ENCODE measurements at places on chromosomes 16 and 17.

GRCh38 chr17:79463421-79464317 is 147.2 kb downstream of the RBFOX3 start:
- DNase-seq: no peak

DNA sequence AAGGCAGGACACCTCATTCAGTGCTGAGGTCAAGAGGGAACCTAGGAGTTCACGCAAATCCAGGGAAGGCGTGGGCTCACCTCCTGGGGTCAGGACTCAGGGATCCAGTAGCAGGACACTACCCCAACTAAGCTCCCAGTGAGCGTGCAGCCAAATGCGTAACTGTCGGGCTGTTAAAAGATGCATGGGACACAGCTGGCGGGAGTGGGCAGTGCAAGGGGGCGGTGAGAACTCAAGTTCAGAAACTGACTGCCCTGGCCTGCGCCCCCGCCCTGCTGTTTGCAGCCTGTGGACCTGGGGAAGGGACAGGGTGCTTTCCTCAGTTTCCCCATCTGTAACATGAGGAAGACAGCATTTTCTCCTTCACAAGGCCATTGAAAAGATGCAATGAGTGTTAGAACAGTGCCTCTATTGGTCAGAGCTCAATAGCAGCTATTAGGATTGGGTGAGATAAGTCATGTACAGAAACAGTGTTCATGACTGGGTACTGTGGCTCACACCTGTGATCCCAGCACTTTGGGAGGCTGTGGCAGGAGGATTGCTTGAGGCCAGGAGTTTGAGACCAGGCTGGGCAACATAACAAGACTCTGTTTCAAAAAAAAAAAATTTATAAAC is 20.2 kb downstream of the CDIPT start:
- DNase-seq: peak; percentile 22

DNA sequence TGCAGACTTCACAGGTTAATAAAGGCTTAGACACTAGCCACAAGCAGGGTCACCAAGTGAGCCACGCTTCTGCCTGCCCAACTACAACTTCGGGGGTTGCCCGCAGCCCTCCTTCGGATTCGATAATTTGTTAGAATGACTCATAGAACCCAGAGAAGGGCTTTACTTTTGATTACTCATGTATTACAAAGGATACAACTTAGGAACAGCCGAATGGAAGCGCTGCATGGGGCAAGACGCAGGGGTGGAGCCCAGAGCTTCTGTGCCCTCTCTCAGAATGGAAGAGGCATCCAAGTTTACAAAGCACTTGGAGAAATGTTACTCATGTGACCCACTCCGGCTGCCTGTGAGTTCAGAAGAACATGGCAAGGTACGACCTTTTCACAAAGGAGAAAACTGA is 7.5 kb upstream of the CDH5 start:
- DNase-seq: peak; percentile 29

DNA sequence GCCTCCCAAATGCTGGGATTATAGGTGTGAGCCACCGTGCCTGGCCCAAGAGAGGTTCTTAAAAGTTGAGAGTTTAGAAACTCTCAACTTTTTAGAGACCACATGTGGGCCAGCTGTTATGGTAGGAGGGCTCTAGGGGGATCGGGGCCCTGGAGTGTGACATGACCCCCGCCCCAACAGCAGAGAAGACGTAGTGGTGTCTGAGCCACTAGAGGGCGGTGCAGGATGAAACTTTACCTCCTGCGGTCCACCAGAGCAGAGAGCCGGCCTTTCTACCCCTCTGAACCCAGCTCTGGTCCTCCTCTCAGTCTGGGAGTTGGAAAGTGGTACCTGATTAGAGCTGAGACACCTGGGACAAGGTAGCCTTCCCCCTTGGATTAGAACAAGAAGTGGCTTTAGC is 7.4 kb downstream of the CDK5RAP3 start:
- DNase-seq: peak; percentile 75

DNA sequence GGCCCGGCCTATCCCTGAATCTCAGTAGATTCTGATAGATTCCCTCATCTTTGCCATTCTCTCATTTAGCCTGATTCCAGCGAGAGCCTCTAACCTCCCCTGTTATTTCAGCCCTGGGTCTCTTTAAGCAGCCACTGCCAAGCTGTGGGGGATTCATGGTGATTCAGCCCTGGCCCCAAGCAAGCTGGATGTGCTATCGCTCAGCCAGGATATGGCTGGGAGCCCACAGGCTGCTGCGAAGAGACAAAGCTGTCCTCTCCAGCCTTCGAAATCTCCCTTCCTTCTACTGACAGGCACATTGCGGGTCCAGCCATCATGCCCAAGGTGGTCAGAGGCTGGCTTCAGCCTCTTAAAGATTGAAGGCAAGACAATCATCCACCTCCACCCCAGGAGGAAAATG is 394.1 kb downstream of the SOX9 start:
- DNase-seq: peak; percentile 80

DNA sequence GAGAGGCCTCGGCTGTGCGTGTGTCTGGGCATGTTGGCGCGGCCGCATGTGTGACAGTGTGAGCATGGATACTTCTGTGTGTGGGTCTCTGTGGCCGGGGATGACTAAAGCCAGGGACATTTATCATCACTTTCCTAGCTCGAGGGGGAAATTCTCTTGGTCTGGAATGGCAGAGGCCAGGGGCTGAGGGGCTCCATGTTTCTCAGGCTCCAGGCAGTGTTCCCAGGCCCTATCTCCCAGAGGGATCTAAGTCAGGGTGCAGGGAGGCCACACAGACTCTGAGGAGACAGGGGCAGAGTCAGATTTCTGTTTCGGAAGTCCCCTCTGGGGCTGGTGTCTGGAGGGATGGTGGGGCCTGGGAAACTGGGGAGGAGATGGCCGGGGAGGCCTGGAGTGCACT is 23.7 kb upstream of the SPNS2 start:
- DNase-seq: no peak

- peak; percentile 37 for DNase-seq
Measured at GRCh38 chr16:67000384-67001351, 12.3 kb downstream of the CES4A start.

- no peak for DNase-seq
Measured at GRCh38 chr17:60510723-60511122, 15.3 kb downstream of the APPBP2 start.

DNA sequence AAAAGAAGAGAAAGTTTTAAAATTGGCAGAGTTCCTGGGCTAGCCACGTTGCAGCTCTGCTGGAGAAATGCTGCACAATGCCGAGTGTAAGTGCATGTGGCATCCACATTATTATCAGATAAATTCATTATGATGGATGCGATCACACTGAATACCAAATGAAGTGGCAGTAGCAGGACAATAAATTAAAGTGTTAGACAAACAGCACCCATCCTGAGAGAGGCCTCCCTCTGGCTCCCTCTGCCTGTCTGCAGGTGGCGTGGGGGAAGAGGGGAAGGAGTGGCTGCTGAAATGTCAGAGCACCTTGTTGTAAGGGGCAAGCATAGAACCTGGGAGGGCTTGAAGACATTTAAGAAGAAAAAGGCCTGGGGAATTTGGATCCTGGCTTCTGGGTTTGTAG is 324.1 kb downstream of the HAPSTR1 start:
- DNase-seq: no peak

DNA sequence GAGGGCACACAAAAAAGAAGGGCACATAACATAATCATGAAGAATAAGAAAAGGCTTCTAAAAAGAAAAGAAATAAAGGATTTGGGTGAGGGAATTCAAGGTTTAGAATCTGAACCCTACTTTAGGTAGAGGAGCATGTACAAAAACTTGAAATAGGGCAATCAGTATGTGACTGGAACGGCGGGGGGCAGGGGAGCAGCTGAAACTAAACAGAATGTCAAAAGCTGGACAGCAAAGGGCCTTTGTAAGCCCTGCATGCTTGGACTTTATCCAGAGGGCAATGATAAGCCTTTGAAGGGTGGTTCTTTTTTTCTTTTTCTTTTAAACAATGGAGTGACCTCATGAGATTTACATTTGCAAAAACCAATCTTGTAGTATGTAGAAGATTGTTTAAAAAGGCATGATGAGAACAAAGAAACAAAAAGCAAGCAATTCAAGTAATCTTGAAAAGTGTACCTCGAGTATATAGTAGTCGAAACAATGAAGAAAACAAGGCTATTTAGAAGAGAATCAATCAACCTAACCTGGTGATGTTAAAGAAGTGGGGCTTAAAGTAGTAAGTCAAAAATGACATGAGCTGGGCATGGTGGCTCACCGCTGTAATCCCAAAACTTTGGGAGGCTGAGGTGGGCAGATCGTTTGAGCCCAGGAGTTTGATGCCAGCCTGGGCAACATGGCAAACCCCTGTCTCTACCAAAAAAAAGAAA is 46.7 kb upstream of the ANKFY1 start:
- DNase-seq: peak; percentile 30
